Activated effector memory CD4-positive, alpha-beta T cell treated with anti-CD3 and anti-CD28 coated beads, Interleukin-2, amount 50 U/mL, for 16 hours (primary cell): ENCODE measurements at places on chromosomes 1 and 21.

GRCh38 chr1:229859026-229859425, 208.0 kb upstream of the GALNT2 start:
- DNase-seq, result no peak

GRCh38 chr1:204331847-204332487, 27.8 kb downstream of the PLEKHA6 start:
- no peak for DNase-seq

- DNase-seq, result no peak
Measured at GRCh38 chr1:221206076-221206475, 326.8 kb downstream of the HLX start.

DNA sequence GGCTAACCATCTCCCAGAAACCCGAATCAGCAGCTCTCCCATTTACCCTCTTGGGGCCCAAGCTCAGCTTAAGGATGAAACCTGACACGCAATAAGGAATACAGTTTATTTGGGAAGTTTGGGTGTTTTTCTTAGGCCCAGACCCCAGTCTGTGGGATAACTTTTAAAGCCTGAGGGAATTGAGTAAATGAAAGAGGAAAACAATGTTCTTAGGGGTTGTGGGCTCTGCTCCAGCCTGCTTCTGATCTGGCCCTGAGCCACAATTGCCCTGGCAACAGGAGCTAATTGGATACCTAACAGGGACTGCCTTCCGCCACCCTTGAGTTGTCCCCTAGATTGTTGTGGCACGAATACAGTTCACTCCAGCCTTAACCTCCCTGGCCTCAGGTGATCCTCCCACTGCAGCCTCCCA, 20.1 kb downstream of the DYRK3 start:
- DNase-seq, result no peak

GRCh38 chr1:59738591-59739015, 76.1 kb upstream of the HOOK1 start:
- no peak for DNase-seq

- no peak for DNase-seq
Measured at GRCh38 chr1:30734106-30734505, 10.7 kb upstream of the MATN1 start.
